ENCODE measurements at places on chromosomes 16 and 17. TPM values are rescaled to one million over a fixed set of nuclear protein-coding genes. Genes with fewer than 3 reads are reported as not detected.

CPNE7 gene
- total RNA-seq, result 27.5 TPM

OVCA2 gene
- total RNA-seq, result 33.9 TPM

GAS7 gene
- 2.8 TPM for total RNA-seq

C16orf96 gene
- total RNA-seq, result not detected

ASB16 gene
- total RNA-seq, result 0.09 TPM

PIGS gene
- 165 TPM for total RNA-seq

CCL1 gene
- not detected for total RNA-seq

SULT1A2 gene
- not detected for total RNA-seq

MEOX1 gene
- not detected for total RNA-seq

IRX6 gene
- total RNA-seq, result not detected

HAP1 gene
- not detected for total RNA-seq

PLSCR3 gene
- total RNA-seq, result 65.3 TPM

PHF23 gene
- total RNA-seq, result 33.0 TPM

ICAM2 gene
- total RNA-seq, result 4.2 TPM

PTX4 gene
- not detected for total RNA-seq

C16orf92 gene
- total RNA-seq, result not detected

XAF1 gene
- total RNA-seq, result 11.9 TPM

SHISA9 gene
- total RNA-seq, result under 0.01 TPM

LPO gene
- total RNA-seq, result not detected

NPIPA5 gene
- 0.92 TPM for total RNA-seq

OSBPL7 gene
- 9.5 TPM for total RNA-seq

HBA1 gene
- total RNA-seq, result not detected

CA10 gene
- total RNA-seq, result not detected

RAB26 gene
- 3.0 TPM for total RNA-seq

EME2 gene
- total RNA-seq, result 20.9 TPM

ZNF688 gene
- total RNA-seq, result 4.8 TPM

MED13 gene
- total RNA-seq, result 50.1 TPM

CD300LB gene
- total RNA-seq, result not detected

CNGB1 gene
- total RNA-seq, result not detected

KRTAP4-4 gene
- not detected for total RNA-seq

All from smooth muscle cell of the umbilical artery (primary cell).